ENCODE measurements at places on chromosomes 6 and 20.

DNA sequence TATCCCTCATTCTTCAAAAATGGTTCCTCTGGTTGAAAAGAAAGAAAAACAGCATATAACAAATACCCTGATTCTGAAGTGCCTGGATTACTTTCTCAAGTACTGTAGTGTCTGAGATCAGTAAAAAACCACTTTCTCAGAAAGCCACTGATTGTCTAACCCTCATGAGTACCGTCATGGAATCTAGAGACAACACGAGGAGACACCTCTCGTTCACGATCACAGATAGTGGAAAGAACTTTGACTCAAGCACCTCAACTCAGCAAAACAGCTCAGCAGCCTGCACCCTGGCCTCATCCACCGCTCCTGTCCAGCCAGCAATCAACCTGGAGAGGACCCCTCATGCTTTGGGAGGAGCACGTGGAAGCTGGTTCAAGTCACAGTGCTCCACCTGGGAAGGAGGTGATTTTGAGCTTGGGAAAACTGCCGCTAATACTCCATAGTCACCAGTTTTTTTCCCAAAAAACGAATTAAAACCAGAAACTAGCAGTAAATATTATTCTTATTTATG, 1.0 kb downstream of the SCML4 start:
- DNase-seq, result no peak

DNA sequence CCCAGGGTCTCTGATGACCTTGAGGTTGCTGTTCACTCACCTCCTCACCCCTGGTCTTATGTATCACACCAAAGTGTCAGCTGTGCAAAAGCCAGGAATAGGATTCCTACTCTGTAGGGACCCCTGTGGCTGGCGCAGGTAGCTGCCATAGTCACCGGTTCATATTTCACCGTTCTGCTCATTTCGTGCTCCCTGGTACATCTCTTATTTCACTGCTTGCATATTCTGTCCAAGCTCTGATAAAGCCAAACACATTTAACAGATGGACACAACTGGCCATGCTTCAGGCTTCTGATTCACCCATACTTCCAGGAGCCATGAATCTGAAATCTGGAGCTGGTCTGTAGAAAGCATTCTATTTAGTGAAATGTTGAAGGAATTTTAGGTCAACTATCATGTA, 20.5 kb downstream of the SLC22A3 start:
- DNase-seq, result no peak

DNA sequence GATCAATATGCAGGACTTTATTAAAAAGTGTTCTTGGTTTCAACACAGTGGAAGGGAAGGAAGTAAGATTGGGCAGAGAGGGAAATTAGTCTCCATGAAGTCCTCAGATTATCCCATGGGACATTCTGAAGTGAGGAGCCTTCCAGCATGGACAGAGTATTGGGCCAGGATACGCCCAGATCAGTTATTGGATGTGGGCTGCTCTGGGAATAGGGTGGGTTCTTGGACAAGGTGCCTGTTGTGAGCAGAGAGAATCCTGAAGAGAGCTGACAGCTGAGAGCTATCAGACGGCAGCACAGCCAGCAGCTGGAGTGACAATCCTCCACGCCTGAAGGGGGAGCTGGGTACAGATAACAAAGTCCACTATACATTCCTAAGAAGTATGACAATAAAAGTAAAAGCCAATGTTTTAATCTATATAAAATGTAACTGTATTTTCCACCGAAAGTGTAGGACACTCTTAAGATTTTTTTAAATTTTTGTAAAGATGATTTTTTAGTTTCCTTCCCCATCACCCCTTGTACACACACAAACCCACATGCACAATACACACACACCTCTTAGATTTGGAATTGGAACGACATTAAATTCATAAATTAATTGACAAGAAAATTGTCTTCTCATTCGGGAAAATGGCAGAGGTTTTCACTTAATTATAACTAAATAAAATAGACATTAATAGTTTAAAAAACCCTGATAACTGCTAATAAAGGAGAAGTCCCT, 107.8 kb downstream of the FBXO5 start:
- no peak for DNase-seq

DNA sequence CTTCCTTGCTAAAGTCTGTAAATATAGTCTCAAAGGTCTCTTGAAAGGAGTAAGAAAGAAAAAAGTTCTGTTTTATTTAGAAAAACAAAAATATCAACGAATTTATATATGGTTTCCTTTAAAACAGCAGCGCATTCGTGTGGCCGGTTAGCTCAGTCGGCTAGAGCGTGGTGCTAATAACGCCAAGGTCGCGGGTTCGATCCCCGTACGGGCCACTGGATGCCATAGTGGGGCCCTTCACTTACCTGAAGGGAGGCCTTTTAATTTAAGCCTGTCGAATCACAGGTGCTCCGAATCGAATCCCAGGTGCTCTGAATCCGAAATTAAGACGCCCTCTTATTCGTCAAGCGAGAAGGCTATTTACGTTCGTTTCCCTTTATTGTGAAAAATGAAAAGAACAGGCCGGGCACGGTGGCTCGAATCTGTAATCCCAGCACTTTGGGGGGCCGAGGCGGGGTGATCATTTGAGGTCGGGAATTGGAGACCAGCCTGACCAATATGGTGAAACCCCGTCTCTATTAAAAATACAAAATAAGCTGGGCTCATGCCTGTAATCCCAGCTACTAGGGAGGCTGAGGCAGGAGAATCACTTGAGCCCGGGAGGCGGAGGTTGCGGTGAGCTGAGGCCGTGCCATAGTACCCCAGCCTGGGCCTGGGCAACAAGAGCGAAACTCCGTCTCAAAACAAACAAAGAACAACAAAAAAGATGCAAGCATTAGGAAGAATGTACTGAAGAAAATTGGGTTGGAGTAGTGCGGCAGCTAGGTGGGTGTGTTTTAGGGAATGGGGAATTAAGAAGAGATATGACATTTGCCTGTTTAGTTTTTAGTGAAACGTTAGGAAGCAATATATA, 195.8 kb upstream of the ZNF184 start:
- peak; percentile 71 for DNase-seq

DNA sequence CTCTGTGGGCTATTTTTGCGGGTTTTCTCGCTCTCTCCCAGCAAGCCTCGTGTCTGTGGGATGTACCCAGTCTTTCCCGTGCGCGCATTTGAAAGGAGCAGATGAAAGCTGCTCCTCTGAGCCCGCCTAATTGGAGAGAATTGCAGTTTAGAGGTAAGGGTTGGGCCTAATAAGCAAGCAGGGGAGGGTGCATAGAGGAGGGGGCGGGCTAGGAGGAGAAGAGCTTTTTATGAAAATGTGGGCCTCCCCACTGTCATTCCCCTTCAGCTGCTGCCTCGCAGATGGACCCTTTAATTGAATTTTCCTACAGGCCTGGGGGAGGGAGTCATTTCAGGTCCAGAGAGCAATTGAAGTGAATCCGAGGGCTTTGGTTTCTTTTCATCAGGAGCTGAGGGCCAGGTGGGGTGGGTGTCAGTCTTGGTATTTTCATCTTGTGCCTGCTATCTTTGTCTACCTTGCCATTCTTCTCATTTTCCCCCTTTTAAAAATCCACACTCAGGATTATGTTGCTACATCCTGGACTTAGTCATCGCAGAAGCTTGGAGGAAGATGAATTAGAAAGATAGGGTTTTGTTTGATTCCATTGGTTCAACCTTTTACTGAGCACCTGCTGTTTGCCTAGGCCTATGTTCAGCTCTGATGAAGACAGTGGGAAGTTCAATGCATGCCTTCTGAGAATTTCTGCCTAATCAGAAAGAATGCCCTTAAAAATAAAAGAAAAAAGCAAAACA, 423.4 kb downstream of the CD83 start:
- peak; percentile 52 for DNase-seq

- no peak for DNase-seq
These were observed 368.9 kb downstream of the UTRN start for GRCh38 chr6:144653885-144654505.

GRCh38 chr6:13517116-13517515, 29.7 kb upstream of the GFOD1 start:
- DNase-seq, result no peak

- DNase-seq, result peak; percentile 82
These were observed 1.6 kb upstream of the OLIG3 start for GRCh38 chr6:137495703-137496336.

GRCh38 chr6:157756708-157757429, 66.2 kb upstream of the SNX9 start:
- DNase-seq, result peak; percentile 91

GRCh38 chr6:18577491-18577890, 190.3 kb downstream of the RNF144B start:
- DNase-seq, result peak; percentile 58

DNA sequence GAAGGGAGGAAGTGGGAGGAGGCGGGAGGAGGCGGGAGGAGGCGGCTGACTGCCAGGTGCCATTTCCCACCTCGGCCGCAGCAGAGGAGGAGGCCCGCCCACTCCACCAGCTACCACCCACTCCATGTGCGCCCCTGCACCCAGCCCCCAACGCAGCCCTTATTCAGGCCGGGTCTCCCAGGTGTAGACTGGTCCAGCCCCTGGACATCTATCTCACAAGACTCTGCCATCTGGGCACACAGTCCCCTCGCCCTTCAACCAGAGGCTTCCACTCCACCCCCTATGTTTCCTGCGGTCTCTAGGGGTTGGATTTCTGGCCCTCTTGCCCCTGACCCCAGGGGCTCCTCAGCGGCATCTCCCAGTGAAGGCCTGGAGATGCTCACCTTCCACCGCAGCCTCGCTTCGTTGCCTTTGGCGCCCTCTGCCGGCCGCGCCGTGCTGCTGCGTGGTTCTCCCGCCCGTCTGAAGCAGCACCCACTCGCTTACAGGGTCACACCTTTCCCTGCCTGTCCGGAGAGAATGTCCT, 32.6 kb upstream of the FAM83D start:
- DNase-seq, result peak; percentile 84

Data from retina (tissue), 1 donor.